Forelimb muscle (tissue), 1 donor: ENCODE measurements at places on chromosomes 13 and 19. TPM values are rescaled to one million over a fixed set of nuclear protein-coding genes. Genes with fewer than 3 reads are reported as not detected.

The IFNL1 gene
- polyA plus RNA-seq = not detected

The ADPRHL1 gene
- polyA plus RNA-seq = 295 TPM

The RYR1 gene
- 572 TPM for polyA plus RNA-seq

The LSM7 gene
- polyA plus RNA-seq = 68.1 TPM

GRCh38 chr19:45553464-45553863 is 31.1 kb downstream of the OPA3 start:
- DNase-seq = no peak

- no peak for DNase-seq
These were observed 1062.5 kb upstream of the PCDH9 start for GRCh38 chr13:68292601-68293000.

DNA sequence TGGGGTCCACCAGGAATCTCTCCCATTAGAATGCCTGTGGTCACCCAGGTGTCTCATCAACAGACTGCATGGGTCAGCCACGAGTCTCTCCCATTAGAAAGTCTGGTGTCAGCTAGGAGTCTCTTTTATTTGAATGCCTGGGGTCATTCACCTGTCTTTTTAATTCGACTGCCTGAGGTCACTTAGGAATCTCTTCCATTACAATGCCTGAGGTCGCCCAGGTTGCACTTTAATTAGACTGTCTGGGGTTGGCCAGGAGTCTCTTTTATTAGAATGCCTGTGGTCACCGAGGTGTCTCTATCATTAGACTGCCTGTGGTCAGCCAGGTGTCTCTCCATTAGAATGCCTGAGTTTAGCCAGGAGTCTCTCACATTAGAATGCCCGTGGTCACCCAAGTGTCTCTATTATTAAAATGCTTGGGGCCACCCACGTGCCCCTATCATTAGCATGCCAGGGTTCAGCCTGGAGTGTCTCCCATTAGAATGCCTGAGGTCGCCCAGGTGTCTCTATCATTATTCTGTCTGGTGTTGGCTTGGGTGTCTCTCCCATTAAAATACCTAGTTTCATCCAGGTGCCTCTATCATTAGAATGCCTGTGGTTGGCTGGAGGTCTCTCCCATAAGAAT is 1474.3 kb downstream of the UQCRFS1 start:
- no peak for DNase-seq

DNA sequence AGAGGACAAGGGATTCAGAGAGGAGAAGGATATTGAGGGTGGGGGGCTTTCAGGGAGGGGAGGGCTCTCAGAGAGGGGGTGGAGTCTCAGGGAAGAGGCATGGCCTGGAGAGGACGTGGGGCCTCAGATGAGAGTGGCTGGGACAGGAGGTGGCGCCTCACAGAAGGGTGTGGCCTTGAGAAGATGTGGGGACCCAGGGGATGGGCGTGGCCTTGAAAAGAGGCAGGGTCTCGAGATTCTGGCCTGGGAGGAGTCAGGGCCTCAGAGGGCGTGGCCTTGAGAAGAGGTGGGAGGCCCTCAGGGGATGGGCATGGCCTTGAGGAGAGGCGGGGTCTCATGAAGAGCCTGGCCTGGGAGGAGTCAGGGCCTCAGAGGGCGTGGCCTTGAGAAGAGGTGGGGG is 23.7 kb upstream of the TNFSF14 start:
- DNase-seq = no peak

- DNase-seq = no peak
These were observed 3.4 kb upstream of the WIZ start for GRCh38 chr19:15453091-15453578.

GRCh38 chr19:32294871-32295438 is 50.5 kb upstream of the ZNF507 start:
- DNase-seq = no peak
